ENCODE measurements at places on chromosomes 12 and 14.

GRCh38 chr12:29103539-29103974, 45.5 kb upstream of the FAR2 start:
- no peak for DNase-seq

DNA sequence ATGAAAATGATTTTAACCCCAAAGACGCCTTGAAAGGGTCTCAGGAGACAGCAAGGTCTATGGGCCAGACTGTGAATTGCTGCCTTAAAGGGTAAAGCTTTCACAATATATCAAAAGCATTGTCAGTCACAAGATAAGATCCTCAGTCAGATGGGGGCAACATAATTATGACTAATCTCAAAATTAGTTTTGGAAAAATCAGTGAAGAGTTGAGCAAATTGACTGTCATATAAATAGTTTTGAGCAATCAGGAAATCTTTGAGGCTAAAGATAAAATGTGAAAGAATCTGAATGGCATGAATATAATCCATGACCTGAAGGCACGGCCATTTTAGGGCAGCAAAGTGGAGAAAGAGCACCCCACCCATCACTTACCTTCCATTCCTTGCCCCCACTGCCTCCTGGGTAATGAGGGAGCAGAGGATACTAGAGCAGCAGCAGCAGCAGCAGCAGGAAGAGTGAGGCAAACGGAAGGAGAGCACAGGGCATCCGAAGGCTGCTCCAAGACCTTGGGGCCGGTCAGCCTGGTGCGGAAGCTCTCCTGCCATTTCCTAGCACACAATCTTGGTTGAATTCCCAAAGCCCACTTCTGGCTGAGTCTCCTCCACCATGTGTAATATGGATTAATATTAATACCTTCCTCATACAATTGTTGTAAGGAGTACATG, 7.0 kb downstream of the STON2 start:
- DNase-seq: no peak

GRCh38 chr12:84290168-84290567, 622.4 kb downstream of the SLC6A15 start:
- no peak for DNase-seq

GRCh38 chr14:33908540-33909223, 42.2 kb downstream of the EGLN3 start:
- no peak for DNase-seq

- peak; percentile 17 for DNase-seq
These were observed 2.3 kb upstream of the AGAP2 start for GRCh38 chr12:57740656-57741412.

- no peak for DNase-seq
These were observed 895.7 kb downstream of the TMEM121 start for GRCh38 chr14:106422066-106422465.
